ENCODE measurements at places on chromosomes 16 and 17.

DNA sequence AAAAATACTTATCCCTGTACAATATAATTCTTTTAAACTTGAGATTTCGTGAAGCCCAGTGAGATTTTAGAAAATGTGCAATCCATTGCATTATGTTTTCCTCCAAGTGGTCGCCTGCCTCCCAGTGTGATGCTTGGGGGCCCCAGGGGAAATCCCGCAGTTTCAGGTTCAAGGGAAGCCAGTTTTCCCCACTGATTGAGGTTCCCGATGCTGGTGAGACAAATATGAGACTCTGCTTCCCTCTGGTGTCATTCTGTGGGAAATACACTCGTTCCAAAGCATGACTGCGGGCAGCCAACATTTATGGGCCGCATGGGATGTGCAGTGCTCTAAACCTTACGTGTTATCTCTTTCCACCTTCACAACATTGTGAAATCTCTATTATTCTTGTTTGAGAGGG, 200.8 kb downstream of the PRKCB start:
- no peak for DNase-seq

DNA sequence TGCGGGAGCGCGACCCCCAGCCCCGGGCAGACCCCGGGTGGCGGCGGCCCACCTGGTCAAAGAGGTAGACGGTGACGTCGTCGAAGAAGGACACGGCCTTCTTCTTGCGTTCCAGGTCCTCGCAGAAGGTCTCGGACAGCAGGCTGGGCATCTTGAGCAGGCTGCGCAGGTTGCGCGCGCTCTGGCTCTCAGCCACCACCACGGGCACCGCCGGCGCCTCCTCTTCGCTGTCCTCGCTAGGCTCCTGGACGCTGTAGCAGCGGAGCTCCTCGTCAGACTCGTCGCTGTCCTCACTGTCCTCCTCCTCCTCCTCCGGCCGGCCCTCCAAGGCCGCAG, 45.2 kb upstream of the PVALEF start:
- DNase-seq, result no peak

GRCh38 chr17:55416470-55417052, 5.1 kb downstream of the MMD start:
- no peak for DNase-seq

GRCh38 chr17:64245218-64246145, 17.6 kb downstream of the TEX2 start:
- DNase-seq, result no peak
